ENCODE measurements at places on chromosomes 5 and 9.

DNA sequence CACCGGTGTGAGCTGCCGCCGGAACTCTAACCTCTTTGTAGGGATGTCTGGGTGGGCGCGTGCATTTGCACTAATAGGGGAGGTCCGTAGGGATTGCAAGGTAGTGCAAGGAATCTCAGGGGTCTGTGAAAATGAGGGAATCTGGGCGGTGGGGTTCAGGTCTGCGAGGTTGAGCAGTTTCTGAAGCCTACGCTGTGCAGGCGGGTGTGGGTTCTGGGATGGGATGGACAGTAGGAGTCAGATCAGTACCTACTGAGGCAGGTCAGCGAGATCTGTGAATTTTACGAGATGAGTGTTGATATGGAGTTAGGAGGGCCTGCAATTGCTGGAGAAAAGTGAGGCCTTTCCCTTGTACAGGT is 856 bp upstream of the ATOSB start:
- DNase-seq: no peak

DNA sequence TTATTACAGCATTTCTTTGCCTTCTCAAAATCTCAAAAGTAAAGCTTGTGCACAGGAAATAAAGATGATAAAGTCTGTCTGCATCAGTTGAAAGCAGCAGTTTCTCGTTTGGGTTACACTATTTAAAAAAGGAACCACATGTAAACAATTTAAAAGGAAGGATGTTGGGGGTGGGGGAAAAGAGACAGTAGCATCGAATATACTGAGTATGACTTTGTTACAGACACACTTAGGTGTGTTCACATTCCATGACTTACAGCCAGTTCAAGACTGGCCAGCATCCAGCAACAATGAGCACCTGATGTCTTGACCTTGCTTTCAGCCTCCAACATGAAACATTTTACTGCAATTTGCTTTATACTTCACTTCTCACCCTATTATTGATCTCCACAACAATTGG is 8.7 kb downstream of the GAPT start:
- no peak for DNase-seq

DNA sequence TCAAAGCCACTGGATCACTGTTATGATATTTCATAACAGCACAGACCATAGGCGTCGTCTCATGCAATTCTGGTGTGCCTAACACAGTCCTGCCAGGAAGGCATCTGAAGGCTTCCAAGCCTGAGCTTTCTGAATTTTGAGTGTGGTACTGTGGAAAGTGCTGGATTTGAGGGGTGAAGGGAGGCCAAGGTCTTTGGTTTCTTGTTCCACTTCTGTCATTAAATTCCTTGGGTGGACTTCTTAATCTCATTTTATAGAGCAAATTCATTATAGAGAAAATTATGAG is 441.3 kb upstream of the PIK3R1 start:
- no peak for DNase-seq

DNA sequence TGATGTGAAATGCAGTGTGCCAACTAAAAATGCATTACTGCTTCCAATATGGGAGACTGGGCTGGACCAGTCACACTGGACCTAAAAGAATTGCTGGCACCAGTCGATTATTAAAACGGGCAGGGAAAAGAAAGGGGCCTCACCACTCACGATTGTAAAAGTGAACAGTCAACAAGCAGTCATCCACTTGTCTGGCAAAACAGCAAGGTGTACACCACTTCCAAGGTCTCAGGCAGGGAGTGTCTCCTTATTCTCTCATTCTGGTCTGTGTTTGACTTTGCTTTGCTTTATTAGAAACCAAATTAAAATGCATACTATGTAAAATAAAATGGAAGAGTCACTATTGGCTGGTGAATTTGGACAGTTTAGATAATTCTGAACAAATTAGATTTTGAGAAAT is 57.8 kb upstream of the TRPM3 start:
- DNase-seq: no peak

GRCh38 chr5:179766726-179767455 is 26.9 kb upstream of the LTC4S start:
- DNase-seq: no peak

- DNase-seq: no peak
Observed at GRCh38 chr9:82722051-82722450, 340.9 kb downstream of the RASEF start.

GRCh38 chr9:5841771-5842573 is 9.1 kb upstream of the ERMP1 start:
- no peak for DNase-seq

- DNase-seq: no peak
Observed at GRCh38 chr9:470552-471194, 256.0 kb downstream of the DOCK8 start.

GRCh38 chr5:41629897-41630296 is 119.5 kb upstream of the PLCXD3 start:
- DNase-seq: no peak

- DNase-seq: no peak
Observed at GRCh38 chr9:121576281-121577075, 75.0 kb upstream of the DAB2IP start.

DNA sequence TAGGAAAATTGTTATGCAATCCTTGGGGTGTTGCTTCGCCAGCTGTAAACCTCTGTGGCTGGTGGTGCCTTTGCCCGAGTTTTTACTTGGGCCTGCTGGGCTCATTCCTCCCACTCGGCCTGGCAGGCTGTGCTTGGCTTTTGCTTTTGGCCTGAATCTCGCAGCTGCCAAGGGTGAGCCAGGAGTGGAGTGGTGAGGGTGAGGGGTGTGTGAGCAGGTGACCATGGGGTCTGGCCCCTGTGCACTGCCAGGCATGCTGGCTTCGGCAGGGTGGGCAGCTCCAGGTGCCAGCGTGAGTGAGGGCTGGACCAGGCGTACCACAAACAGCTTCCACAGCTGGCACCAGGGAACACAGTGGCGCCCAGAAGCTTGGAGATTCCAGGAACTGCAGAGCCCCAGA is 12.6 kb upstream of the DHFR start:
- DNase-seq: no peak

DNA sequence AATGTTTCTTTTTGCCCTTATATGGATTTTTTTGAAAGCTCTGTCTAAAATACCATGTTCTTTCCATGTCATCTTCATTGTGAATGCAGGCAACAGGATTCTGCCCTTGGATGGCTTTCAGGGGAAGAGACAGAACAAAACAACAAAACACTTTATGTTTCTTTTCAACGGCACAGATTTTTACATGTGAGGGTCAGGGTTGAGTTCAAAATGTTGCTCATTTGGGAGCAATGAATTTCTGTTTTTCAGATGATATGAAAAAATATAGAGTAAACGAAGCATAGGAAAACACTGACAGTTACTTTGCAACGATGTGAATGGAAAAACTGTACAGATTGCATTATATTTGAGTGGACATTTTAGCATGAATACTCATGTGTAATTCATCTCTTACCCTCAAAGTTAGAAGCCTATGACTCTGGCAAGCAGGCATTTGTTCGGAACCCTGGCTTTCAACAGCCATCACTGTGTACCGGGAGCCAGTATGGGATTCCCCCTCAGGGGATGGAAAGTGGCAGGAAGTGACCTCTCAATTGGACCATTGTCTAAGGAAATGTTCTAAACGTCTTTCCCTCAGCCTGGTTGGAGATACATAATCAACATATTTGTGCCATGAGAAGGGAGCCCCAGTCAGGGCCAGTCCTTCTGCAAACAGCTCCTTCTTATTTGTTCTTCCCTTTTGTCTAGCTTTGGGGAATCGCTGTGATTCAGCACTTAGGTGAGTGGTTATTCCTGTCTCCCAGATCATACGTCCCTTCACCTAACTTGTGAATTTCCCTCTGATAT is 153.9 kb upstream of the MEF2C start:
- DNase-seq: no peak

DNA sequence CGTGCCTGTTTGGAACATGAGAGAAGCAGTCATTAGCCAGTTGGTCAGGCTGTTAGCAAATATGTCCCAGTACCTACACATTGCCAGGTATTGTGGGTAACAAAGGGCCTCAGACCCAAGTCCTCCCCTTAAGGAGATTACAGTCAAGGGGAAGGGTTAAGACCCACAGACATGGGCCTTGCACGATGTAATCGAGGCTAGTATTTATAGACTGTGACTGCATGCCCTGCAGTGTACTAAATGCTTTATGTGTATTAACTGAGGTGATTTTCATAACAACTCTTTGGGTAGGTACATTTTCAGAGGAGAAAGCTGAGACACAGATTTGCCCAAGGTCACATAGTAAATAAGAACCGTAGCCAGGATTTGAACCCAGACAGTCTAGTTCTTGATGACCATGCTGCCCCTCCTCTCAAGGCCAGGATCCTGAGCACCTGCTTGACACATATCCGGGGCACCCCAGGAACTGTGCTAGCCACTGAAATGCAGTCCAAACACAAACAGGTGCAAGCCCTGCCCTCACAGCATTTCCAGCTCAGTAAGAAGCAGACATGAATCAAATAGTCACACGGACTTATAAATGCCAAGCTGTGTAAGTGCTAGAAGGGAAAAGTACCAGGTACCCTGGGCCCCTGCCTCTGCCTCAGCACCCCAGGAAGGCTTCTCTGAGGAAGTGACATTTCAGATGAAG is 32.0 kb upstream of the GRPEL2 start:
- DNase-seq: no peak

DNA sequence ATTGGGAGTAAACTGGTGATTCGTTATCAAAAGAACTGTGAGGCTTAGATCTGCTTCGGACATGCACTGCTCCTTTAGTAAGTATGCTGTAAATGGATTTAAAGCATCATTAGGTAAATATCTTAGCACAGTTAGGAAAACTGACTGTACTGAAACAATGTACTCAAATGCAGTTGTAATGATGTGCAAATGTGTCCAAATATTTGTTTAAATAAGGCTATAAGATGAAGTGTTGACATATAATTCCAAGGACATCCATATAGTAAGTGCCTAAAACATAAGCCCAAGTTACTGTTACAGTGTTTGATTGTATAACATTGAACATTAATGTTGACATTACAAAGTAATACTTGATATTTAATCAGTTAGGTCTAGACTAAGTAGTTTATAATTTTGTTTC is 512.5 kb upstream of the CDH18 start:
- DNase-seq: no peak

Data from stimulated activated CD8-positive, alpha-beta memory T cell treated with anti-CD3 and anti-CD28 coated beads, Interleukin-7, amount 100 ng/mL, for 1 hour (primary cell).